Posterior vena cava (tissue), 2 donors: ENCODE measurements at places on chromosomes 4 and X. TPM values are rescaled to one million over a fixed set of nuclear protein-coding genes. Genes with fewer than 3 reads are reported as not detected.

The GYPE gene
- 1.00 TPM for total RNA-seq

DNA sequence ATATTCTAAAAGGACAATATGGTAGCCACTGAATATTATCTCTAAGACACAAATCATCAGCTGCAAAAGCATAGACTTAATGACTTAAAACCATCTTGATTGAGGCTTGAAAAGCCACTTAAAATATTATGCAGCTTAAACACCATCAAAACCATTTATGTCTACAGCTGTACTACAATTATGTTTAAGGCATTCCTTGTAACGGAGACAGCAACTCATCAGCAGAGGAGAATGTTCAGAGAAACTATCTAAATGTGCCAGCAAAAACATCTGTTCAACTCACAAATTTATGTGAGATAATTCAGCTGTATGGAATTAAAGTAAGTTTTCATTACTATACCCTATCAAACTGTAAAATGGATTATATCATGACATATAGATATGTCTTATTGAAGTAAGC lies 147.9 kb upstream of the CTSO start:
- DNase-seq = no peak

The TGIF2LX gene
- total RNA-seq = not detected

GRCh38 chr4:43132010-43132582 lies 239.6 kb downstream of the GRXCR1 start:
- no peak for DNase-seq

DNA sequence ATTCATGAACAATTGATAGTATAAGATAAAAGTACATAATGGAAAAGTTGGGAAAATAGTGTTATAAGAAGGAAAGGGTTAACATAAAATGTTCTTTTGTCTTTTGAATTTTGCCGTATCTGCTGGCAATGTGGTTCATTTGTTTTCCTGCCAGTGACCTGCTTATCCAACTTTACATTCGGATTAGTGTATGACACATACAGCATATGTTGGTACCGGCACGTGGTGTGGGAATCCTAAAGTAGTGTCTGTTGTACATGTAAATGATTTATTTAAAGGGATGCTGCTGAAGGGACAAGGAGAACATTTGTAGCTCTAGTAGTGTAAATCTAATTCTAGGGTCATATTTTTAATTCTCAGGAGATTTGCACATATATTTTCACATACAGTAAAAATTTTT lies 11.5 kb downstream of the RAB9A start:
- no peak for DNase-seq

The KCNE5 gene
- not detected for total RNA-seq

DNA sequence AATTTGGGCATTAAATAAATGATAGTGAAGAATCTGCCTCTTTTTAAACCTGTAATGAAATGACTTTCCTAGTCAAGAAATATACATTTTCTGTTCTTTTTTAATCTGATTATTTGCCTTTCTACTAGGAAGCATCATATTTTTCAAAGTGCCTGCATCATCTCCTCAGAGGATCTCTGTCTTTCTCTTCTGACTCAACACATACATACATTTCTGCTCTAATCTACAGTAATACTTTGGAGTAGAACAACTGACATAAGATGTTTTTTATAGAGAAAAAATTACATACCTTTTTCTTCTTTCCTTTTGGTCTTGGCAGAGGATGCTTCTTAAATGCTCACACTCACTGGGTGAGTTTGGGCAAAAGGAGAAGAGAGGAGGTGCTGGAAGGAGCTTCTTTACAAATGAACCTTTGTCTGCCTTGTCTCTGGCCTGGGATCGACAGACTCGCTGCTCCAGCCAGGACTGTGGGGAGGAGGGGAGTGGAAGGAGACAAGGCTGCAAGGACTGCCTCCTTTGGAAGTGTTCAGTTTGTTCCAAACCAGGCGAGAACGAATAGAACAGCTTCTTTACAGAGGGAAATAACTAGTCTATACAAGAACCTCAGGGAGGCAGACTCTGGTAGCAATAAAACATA lies at the start of gene SCRG1:
Gene SCRG1 (minus strand): TSS at position 338 of the 637 bp plus-strand sequence. CDS start 7,702 bp downstream, outside the sequence.
- DNase-seq = no peak

The GLUD2 gene
- 2.0 TPM for total RNA-seq

The NPY1R gene
- 61.9 TPM for total RNA-seq

The AKAP4 gene
- total RNA-seq = not detected

The CXCL11 gene
- not detected for total RNA-seq

The PLXNB3 gene
- total RNA-seq = 16.8 TPM

- DNase-seq = no peak
Measured at GRCh38 chrX:23633834-23634580, 33.3 kb upstream of the PRDX4 start.

The BMP3 gene
- total RNA-seq = 0.29 TPM
